ENCODE measurements at places on chromosomes 13 and 19.
A peak's percentile ranks its signal among the peaks of the same experiment; 100 is the strongest.

GRCh38 chr13:21434588-21434987 is 24.5 kb downstream of the ZDHHC20 start:
- DNase-seq: no peak

- peak; percentile 80 for DNase-seq
Observed at GRCh38 chr19:50461066-50461875, 15.0 kb upstream of the EMC10 start.

- no peak for DNase-seq
Observed at GRCh38 chr13:113748101-113748861, 10.7 kb upstream of the TMEM255B start.

DNA sequence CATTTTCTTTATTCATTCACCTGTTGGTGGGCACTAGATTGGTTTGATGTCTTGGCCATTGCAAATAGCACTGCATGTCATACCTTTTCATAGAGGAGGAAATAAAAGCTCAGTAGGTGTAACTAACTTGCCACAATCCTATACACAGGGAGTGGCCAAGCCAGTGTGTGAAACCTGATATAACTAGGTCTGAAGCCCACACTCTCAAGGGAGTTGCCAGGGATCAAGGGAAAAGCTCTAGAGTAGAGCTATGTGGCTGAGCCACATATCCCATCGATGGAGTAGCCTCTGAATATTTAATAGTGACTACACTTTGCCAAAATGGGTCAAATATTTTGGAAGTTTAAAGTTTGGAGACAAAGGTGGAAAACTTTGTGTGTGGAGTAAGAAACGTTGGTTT is 66.1 kb upstream of the TSHZ3 start:
- DNase-seq: no peak

- peak; percentile 16 for DNase-seq
Observed at GRCh38 chr13:41130356-41130755, 2.2 kb downstream of the KBTBD6 start.

DNA sequence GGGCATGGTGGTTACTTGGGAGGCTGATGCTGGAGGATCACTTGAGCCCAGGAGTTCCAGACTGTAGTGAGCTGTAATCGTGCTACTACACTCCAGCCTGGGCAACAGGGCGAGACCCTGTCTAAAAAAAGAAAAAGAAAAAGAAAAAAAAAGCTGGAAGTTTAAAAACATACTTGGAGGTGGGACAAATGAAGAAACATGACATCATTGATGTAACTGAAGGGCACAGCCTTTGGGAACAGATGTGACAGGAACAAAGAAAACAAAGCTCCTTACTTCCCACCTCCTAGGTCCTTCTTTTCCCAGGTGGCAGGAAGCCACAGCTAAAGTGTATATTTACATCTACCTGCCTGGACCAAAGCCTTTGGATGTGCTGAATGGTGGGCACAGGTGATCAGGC is 1.9 kb downstream of the PEX11G start:
- no peak for DNase-seq

DNA sequence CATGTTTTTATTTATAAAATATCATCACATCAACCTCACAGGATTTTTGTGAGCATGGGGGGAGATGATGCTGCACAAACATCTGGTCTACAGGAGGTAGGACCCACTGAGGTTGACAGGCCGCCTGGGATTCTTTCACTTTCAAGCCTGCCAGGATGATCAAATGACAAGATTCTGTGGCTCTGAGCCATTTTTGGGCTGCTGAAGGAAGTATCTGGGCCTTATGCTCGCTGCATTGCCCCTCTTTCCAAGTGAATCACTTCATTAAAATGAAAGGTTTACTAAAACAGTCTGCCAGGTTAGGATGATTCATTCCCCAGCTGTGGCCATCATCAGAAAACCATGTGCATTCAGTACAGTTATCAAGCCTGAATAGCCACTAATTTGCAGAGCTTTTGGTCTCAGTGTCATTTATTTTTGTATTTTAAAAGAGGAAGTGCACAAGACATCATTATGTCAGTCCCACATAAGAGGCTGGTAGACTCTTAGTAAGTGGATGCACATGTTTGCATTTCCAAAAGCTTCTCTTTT is 34.4 kb downstream of the STARD13 start:
- peak; percentile 3 for DNase-seq

GRCh38 chr19:18941628-18942354 is 774 bp upstream of the HOMER3 start:
- no peak for DNase-seq

DNA sequence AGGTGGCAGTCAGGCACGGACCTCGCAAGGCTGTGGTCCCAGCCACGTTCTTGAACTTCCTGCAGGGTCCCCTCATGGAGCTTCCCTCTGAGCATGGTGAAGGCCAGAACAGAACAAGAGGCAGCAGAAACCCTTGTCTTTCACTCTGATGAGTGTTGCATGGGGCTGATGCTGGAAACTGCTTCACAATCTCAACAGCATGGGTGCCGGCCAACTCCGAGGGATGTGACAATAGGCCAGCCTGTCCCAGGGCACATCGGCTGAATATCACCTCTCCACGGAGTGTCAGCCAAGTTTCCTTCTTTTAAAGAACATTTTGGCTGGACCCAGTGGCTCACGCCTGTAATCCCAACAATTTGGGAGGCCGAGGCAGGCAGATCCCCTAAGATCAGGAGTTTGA is 173.9 kb downstream of the FOXO1 start:
- DNase-seq: no peak

GRCh38 chr13:49858178-49858856 is 65.8 kb upstream of the KPNA3 start:
- no peak for DNase-seq

- DNase-seq: no peak
Observed at GRCh38 chr13:113722921-113723320, 36.1 kb upstream of the TMEM255B start.

DNA sequence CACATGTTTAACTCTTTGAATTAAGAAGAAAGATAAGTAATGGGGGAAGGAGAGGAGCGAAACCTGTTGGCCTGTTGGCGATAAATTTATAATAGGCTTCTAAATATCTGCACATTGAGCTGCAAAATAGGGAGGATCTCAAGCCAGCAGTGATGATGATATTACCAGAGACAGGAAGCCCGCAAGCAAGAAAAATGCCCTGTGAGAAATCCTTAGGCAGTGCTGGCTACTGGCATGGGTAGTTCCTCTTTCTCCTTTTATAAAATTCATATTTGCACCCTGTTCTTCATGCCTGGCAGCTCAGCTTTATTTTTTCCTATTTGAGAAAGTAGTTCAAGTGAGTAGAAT is 858 bp upstream of the USP12 start:
- DNase-seq: no peak

DNA sequence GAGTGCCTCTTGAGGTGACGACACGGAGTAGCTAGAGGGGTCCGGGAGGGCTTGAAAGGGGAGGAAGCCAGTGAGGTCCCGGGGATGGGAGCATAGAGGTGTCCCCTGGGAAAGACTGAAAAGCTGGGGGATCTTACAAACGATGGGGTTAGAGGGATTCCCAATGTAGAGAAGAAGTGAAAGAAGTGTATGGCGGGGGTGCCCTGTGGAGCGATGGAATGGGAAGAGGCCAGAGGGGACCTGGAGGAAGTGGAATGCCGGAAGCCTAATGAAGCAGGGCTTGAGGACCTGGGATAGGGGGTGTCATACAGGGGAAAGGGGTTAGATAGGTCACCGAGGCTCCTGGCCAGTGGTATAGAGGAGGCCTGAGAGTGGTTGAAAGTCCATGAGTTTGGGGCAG is 580 bp downstream of the AP2A1 start:
- DNase-seq: no peak

DNA sequence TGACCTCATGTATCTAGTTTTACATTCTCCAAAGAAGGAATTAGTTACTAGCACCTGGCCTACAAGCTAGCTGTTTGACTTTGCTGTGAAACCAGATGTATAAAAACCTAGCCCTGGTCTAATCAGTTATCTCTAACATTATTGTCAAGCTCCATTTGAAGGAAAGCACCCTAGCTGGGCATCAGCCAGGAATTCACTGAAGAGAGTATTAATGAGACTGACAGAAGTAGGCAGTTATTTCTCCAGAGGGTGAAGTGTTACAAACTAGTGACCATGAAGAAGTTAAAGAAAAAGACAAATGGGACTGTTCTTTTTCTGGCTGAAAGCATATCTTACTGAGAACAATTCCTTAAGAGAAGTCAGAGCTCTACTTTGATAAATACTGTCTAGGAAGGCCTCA is 2529.3 kb upstream of the PCDH20 start:
- DNase-seq: no peak

DNA sequence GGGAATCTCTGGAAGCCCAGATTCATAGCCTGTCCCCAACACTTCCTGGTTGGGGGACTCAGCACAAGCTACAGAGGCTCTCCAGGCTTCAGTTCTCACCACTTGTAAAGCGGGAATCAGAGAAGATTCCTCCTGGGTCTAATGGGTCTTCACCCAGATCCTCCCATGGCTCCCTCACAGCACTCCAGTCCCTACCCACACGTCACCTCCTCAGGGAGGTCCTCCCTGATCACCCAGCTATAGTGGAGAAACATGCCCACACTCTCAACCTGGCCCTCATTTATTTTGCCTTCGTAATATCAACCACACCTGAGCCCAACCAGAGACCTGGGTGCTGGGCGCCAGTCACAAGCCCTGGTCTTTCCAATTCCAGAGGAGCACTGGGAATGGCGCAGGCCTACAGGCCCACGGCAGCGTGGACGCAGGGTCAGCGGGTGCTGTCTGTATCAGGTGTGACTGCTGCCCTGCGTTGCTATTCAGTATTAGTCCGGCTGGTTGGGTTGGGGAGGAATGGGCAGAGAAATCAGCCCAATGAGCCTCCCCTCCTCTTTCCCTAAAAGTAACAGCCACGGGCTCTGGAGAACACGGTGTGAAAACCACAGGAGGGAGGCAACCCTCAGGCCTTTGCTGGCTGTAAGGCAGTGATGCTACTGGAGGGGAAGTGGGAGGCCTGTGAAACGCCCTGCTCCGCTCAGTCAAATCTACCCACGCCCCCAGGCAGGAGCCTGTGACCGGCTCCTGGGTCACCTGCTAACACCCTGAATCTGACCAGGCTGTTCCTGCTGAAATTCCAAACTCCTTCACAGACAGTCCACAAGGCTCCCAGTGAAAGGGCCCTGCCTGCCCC is 5.2 kb downstream of the AKT2 start:
- DNase-seq: peak; percentile 33

GRCh38 chr19:52938761-52939160 is 15.5 kb upstream of the ZNF888 start:
- DNase-seq: no peak

DNA sequence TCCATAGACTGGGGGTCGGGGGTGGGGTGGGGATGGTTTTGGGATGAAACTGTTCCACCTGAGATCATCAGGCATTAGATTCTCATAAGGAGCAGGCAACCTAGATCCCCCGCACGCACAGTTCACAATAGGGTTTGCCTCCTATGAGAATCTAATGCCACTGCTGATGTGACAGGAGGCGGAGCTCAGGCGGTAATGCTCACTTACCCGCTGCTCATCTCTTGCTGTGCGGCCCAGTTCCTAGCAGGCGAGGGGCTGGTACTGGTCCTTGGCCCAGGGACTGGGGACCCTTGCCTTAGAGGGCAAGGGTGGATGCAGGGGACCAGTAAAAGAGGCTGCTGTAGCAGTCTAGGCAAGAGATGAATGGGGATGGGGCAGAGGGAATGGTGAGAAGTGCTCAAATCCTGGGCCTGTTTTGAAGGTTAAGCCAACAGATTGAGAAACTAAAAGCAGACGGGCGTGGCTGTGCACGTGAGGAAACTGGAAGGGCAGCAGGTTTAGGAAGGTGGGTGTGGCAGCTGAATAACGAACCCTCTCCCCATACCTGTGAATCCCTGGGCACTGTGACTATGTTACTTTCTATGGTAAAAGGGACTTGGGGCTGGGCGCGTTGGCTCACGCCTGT is 1.5 kb upstream of the ERICH4 start:
- no peak for DNase-seq
